Stimulated activated CD8-positive, alpha-beta memory T cell treated with anti-CD3 and anti-CD28 coated beads, Interleukin-12 subunit alpha, Interleukin-12 subunit beta, amount 100 ng/mL, for 1 hour (primary cell): ENCODE measurements at places on chromosomes 5 and 9.

- DNase-seq = no peak
Observed at GRCh38 chr5:124459984-124460383, 286.5 kb downstream of the ZNF608 start.

DNA sequence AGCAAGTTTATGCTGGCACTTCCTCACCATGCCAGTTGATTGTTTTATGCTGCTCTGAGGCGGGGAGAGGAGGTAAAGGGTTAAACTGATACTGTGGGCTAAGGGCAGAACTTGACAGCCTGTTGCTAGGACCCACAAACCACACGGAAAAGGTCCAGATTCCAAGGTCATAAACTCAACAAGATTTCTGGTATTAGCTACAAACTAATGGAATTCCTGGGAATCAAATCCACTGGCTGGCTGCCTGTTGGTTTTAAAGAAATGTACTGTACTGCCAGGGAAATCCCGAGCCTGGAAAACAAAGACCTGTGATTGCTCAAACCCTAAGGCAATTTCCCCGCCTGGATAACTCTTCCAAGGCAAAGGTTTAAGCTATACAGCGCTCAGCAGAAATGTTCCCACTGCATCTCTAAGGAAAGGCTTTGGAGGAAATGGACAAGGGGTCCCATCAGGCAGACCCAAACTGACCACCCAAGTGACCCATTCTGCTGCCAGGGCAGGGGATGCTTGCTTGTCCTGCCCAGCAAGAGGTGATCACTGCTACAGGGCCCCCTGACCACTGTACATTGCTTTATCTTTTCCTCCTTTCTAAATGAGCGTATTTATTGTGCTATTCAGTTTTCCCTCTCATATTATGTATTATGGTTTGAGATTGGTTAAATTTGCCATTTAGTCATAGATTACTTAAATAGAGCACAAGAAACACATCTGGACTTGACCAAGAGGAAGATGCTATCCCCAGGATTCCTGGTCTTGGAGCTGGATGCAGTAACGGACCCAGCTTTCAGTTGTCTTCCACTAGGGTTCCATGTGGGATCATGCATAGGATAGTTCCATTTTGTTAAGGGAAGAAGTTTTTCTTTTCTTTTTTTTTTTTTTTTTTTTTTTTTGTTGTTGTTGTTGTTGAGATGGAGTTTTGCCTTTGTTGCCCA is 124.3 kb downstream of the SUSD1 start:
- DNase-seq = no peak

DNA sequence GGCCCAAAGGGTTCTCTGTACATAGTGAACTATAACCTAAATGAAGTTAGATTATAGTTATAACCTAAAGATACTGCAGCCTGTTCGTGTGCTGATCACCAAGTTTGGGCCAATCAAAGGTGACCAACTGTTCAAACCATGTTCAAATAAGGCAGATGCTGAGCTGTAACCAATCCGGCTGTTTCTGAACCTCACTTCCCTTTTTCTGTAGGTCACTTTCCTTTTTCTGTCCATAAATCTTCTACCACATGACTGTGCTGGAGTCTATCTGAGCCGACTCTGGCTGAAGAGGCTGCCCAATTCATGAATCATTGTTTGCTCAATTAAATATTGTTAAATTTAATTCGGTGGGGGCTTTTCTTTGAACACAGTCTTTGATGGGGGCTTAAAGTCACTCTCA is 1920.2 kb downstream of the MAT2B start:
- DNase-seq = no peak

DNA sequence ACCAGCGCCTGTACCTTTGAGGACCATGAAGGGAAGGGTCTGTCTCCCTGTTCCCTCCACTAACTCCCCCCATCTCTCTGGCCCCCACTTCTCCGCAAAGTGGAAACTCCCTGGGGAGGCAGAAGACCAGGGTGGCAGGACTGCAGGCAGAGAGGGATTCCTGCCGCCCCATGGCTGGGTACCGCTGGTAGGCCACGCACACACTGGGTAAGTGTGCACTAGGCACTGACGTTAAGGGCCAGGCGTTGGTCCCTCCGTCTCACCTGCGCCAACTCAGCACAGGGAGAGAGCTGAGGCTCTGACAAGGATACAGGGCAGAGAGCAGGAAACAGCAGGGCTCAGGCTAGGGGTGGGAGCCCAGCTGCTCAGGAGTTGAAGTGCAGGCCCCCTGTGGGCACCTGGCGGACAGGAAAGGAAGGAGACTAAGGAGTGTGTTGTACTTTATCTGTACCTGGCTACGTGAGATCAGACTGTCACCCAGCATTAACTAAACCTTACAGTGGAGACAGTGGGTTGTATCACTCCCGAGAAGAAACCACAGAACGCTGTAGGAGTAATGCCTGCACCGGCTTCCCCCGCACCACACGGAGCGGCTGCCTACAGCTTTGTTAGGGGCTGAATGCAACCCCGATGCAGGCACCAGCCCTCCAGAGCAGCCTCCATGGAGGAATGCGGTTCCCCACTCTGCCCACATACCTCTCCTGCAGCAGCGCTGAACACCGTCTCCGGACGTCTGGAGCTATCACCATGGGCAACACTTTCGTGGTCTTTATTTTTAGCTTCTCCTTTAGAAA is 34.2 kb upstream of the CLPTM1L start:
- DNase-seq = no peak

DNA sequence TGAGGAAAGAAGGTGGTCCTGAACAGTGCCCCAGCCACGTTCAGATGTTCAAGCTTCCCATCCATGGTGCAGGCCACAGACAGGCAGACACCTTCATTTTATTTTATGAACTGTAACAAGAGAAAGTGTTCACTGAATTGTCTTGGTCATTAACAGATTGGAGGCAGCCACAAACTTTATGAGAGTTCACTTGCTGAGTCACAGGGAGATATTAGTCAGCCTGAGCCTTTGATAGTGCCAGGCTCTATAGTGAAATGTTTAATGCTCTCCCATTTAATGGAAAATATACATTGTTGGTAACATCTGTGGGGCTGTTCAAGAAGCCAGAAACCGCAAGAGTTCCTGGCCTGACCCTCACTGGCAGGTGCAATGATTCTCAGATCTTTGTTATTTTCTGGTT is 237.0 kb downstream of the TENT4A start:
- no peak for DNase-seq

GRCh38 chr5:12013351-12013750 is 109.1 kb upstream of the CTNND2 start:
- no peak for DNase-seq

- no peak for DNase-seq
Observed at GRCh38 chr9:122228191-122228567, 578 bp downstream of the LHX6 start.

GRCh38 chr9:137067860-137068538 is 2.4 kb downstream of the SAPCD2 start:
- peak; percentile 77 for DNase-seq

GRCh38 chr9:136392538-136393449 is 7.2 kb downstream of the SNAPC4 start:
- no peak for DNase-seq

- DNase-seq = no peak
Observed at GRCh38 chr9:32278991-32279390, 105.5 kb upstream of the ACO1 start.
